Right ventricle myocardium superior (tissue), 1 donor: ENCODE measurements at places on chromosomes 6 and 20.

DNA sequence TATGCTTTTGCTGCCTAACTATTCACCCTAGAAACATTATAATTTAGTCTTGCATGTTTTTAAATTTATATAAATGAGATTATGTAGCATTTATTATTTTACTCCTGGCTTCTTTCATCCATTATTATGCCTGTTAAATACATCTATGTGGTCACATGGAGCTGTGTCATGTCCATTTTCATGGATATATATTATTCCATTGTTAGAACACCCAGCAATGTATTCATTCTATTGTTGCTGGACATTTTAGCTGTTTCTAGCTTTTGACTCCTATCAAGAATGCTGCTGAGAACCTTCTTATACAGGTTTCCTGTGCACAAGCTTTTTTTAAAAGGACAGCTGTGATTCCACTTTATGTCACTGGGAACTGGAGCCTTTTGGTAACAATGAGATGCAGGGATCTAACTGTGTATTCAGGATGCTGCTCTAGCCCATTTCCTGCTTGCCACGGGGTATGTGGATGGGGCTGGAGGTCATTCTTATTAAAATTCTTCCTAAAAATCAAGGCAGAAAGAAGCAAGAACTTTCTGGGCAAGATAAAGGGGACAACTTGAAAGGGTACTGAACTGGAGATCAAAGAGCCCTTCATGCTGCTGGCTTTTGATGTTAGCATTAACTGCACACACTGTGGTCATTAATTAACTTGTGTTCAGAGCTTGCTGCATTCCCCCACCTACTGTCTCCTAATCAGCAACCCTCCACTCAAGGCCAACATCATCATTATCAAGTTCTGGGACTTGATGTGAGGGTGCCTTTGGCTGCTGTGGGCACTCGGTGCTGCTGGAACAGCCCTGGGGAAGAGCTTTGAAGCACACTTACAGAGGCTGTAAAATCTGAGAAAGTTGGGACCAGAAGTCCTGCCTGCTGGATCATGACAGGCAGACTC, 96.6 kb upstream of the AKIRIN2 start:
- no peak for DNase-seq

GRCh38 chr6:112827793-112828192, 480.7 kb downstream of the RFPL4B start:
- DNase-seq = peak; percentile 47

GRCh38 chr6:34888514-34888856, 570 bp upstream of the ANKS1A start:
- no peak for DNase-seq

DNA sequence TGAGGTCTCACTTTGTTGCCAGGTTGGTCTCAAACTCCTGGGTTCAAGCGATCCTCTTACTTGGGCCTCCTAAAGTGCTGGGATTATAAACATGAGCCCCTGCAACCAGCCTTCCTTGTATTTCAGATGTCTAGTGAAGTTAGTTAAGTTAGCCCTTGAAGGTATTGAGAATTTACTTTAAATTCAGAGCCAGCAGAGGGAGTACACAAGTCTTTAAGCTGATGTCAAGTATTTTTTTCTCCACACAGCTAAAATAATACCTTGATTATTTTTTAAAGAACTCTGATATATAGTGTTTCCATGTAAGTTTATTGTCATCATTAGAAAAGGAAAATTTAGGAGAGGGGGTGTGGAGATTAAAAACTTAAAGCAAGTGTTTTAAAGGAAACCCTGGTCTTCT, 9.8 kb downstream of the FOXO3 start:
- DNase-seq = no peak

DNA sequence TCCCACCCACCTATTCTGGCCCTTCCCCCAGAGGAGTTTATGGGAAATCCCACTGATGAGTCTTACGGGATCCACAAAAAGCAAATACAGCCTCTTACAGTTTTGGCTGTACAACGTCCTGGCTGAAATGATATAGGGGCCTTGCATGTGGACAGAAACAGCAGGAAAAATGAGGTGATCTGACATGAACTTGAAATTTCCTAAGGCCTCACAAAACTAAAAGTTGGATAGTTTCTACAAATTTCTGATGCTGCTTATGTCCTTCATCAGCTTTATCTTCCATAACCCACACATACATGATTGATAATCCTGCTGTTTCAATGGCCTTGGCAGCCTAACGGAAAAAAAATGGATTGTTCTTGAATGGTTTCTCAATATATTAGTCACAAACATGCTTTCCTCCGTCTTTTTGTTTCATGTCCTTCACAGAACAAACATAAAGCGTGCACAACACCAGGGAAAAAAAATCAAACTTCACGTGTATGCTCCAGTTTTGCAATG, 118.8 kb downstream of the BMP5 start:
- no peak for DNase-seq

DNA sequence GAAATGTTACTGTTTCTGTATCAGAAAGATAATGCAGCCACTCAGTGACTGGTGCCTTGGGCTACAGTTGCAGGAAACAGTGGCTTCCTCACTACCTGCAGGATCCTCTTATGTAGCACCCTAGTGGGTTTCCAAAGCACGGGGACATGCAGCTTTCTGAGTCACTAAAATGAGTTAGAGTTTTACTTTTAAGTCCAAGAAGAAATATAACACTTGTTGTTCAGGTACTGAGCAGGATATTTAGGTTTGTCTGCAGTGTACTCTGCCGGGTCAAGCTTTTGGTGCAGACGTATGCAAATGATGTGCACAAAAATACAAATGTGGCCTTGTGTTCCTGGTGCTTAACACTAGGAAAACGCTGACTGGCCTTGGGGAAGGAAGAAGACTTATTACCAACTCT, 22.0 kb downstream of the ACSS1 start:
- DNase-seq = no peak

GRCh38 chr6:35247642-35248231, 11.8 kb upstream of the ZNF76 start:
- DNase-seq = no peak

GRCh38 chr6:119586250-119586882, 236.8 kb upstream of the MAN1A1 start:
- DNase-seq = no peak
